ENCODE measurements at places on chromosomes 6 and 20. TPM values are rescaled to one million over a fixed set of nuclear protein-coding genes. Genes with fewer than 3 reads are reported as not detected.

DNA sequence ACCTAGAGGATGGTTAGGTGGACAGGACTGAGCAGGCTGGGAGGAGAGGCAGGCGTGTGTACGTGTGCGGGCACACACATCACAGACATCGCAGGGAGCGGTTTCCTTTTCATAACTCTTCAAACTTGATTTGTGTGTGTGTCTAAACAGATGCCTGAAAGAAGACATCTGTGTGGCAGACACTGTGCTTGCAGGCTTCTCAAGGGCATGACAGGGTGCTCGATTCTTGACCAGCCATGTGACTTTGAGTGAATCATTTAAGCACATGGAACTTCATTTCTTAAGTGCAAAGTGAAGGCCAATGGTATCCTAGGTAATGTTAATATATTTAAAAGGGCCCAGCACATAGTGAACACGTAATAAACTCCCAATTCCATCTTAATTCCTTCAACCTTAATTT is 186.5 kb downstream of the SCP2D1 start:
- no peak for DNase-seq

GNAS-AS1 gene
- total RNA-seq: 0.56 TPM

DNA sequence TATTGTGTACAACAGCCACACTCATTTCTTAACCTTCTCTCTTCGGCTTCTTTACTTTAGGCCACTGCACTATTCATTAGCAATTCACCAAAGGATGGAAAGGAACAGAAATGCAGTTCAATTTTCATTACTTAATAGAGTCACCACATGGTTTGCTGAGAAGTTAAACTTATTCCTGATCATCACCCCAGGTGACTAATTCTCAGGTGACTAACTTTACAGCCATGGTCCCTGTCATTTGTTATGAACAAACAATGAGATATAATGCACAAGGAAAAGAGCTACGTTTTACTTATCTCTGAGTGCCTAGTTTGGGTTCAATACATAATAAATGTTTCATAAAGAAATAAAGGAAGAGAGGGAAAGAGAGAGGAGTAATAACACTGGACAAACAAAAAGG is 45.8 kb upstream of the DST start:
- no peak for DNase-seq

- DNase-seq: no peak
Observed at GRCh38 chr20:63085151-63085861, 78.5 kb upstream of the BHLHE23 start.

- DNase-seq: no peak
Observed at GRCh38 chr6:56524891-56525703, 117.6 kb downstream of the DST start.

GRCh38 chr6:16514249-16514648 is 247.0 kb downstream of the ATXN1 start:
- DNase-seq: no peak

DNA sequence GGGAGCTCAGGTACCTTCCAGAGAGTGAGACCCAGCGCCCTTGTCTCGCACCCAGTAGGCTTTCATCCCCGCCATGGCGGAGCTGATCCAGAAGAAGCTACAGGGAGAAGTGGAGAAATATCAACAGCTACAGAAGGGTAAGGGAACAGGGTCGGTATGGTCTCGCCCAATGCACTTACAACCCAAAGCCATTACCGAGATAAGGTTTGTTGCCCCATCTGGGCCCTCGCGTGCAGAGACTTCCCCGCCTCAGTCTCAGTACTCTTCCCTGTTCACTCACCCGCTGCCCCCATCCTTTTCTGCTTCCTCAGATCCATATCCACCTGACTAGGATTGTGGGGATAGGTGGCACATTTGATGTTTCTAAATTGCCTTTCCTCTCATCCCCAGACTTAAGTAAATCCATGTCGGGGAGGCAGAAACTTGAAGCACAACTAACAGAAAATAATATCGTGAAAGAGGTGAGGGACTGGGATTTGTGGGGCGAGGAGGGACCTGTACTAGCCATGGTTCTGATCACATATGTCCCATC is 449 bp downstream of the PFDN6 start:
- no peak for DNase-seq

BYSL gene
- total RNA-seq: 4.7 TPM

CST5 gene
- not detected for total RNA-seq

DNA sequence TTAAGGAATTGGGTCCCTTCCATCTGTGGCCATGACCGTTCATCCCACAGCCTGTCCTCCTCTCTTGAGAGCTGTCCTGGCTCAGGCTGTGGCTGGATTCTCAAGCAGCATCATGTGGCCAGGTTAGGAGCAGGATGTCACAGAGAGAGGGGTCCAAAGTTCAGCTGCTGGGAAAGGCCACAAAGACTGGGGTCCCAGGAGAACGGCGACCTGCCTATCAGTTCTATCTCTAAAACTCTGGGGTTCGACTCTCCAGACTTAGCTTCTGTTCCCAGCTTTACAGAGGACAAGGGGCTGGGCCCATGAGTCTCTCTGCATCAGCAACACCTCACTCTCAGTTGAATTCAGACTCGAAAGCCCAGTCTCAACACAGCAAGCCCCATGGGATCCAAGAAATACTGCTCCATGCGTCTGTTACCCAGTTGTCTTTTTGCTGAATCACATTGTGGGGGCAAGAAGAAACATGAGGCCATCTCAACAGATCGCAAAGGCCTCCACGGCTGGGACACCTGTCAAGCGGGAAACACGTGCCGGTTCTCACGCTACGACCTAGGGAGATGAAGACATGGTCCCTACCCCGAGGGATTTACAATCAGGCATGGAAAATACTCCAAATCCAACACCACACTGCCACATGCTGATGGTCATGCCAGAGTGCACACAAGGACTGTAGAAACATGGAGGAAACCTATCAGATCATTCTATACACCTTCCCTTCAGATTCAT is 95.4 kb downstream of the SLC22A23 start:
- DNase-seq: no peak

DNA sequence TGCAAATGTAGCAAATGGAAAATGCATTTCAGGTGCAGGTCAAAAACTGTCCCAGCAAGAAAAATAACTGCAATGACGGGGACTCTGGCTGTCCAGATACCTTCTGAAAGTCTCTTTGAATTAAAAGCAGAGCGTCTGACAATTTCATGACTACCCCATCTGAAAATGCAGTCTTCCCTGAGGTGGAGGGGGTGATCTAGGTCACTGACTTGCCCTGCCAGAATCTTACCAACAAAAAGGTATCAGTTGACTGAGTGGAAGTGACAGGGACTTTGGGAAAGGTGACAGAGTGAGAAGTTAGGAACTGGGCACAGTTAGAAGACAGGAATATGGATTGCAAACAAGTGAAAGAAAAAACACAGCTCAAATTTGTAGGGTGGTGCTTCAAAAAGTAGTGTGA is 402.2 kb downstream of the DHX35 start:
- DNase-seq: no peak

GRCh38 chr6:6629402-6629801 is 40.9 kb downstream of the LY86 start:
- DNase-seq: no peak

DNA sequence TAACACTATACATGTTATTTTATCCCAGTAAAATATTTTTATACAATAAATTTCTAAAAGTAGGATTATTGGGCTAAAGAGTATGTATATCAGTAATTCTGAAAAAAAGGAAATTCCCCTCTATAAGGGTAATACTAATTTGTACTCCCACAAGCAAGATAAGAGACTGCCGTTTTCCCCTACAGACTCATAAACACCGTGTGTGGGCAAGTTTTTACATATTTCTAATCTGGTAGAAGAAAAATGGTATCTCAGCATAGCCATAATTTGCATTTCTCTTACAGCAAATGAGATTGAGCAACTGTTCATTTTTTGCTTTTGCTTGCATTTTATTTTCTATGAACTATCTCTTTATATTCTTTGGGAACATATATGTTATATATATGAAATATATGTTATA is 26.0 kb upstream of the MYMX start:
- DNase-seq: no peak

GRCh38 chr20:56249956-56250355 is 1.4 kb downstream of the MC3R start:
- DNase-seq: no peak

DNA sequence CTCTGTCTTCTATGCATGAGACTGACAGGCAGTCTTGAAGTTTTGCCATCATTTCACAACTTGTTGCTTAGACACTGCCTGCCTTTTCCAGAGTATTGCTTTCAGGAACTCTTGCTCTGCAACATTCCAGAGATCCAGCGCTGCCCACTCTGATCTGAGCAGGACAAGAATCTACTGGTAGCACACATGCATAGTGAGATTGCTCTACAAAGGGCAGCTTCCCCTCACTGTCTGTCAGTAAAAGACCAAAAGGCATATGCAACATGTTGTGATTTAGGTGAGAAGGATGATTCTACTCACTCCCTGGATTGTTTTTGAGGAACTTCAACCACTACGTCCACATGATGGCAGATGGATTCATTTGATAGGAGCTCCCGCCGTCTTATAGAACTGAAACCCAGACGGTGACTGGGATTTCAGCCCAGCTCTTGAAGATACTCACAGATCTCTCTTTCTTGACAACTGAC is 259.1 kb downstream of the ARID1B start:
- DNase-seq: no peak

- DNase-seq: no peak
Observed at GRCh38 chr6:36754582-36755434, 57.2 kb downstream of the RAB44 start.

DNA sequence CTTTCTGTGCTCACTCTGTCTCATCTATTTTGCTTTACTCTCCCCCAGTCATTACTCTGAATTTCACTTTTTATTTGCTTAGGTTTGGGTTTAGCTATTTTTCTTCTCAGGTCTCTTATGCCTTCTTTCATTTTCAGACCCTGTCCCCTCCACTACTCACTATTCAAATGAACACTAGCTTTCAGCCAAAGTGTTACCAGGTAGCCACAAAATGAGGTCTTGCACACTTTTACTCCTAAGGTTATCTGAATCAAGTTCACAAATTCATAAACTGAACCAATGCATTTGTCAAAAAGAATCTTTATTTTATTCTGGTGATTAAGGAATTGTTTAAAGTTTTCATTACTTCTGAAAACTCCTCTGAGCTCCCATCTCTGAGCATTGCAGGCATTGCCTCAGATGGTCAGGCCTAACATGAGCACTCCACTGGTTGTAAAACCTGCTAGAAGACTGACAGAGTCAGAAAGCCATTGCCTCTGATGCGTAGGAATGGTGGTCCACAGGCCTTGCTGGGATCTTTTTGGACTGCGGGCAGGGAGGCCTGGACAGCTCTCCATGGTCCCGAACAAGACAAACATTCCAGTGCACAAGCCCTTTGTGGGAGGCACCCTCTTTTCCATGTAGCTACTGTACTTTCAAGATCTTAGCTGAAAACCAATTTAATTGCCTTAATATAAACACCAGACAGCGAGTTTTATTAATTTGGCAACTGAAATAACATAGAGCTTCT is 48.5 kb downstream of the FYN start:
- DNase-seq: no peak

- DNase-seq: no peak
Observed at GRCh38 chr20:4953881-4954280, 47.4 kb downstream of the SLC23A2 start.

DNA sequence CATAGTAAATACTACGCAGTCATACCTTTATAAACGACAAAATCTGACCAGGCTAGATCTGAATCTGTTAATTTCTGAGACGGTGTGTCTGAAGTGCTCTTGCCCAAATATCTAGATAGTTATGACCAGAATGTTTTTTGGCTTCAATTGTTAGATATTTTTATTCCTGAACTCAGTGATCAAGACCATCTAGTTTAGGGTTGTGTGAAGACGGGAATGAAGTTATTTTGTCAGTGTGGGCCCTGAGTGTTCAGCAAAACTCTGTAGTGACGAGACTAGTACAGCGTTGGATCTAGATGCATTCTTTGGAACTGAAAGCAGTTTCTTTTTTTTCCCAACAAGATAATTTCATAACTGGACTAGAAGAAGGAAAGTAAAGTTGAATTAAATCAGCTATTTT is 3.1 kb downstream of the STXBP5 start:
- no peak for DNase-seq

- DNase-seq: no peak
Observed at GRCh38 chr6:143543435-143543834, 31.9 kb upstream of the FUCA2 start.

- DNase-seq: no peak
Observed at GRCh38 chr20:63567136-63567385, 7.0 kb downstream of the HELZ2 start.

- no peak for DNase-seq
Observed at GRCh38 chr6:83854001-83854501, 891 bp downstream of the RIPPLY2 start.

C20orf141 gene
- total RNA-seq: not detected

MAP7 gene
- total RNA-seq: 37.9 TPM

GRCh38 chr6:166737261-166737660 is 110.2 kb upstream of the RPS6KA2 start:
- DNase-seq: no peak

DNA sequence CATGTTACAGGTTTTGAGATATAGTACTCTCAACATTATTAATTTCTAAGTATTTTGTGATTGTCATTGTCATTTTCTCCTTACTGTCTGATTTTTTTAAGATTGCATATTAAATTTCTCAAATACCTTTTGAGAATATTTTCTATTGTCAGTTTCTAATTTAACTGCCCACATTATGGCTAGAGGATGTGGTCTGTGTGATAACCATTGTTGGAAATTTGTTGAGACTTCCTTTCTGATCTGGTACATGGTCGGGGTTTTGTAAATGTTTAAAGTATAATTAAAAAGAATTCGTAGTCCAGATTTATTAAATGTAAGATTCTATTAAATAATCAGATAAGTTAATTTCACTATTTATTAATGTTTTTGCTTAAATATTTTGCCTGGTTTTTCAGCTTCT is 60.1 kb downstream of the SLX4IP start:
- no peak for DNase-seq

OSER1 gene
- total RNA-seq: 10.1 TPM

DNA sequence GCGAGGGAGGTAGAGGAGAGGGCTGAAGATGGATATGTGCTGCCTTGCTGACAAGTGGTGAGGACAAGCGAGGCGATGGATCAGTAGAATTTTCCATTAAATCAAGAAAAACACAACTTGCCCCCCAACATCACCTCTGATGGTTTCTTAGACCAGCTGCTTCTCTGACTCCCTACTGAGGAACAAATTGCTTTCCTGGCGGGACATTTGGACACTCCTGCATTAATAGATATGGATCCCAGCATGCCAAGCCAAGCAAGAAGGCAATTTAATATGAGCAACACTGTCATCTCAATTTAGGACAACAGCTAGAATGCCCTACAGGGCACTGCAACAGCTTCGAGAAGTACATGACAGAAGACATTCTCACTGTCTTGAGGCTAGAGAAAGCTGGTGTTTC is 248.4 kb upstream of the AGPAT4 start:
- no peak for DNase-seq

GRCh38 chr6:67683960-67684359 is 951.1 kb upstream of the ADGRB3 start:
- no peak for DNase-seq

GRCh38 chr20:1415667-1416468 is 23.0 kb upstream of the FKBP1A start:
- no peak for DNase-seq

DNA sequence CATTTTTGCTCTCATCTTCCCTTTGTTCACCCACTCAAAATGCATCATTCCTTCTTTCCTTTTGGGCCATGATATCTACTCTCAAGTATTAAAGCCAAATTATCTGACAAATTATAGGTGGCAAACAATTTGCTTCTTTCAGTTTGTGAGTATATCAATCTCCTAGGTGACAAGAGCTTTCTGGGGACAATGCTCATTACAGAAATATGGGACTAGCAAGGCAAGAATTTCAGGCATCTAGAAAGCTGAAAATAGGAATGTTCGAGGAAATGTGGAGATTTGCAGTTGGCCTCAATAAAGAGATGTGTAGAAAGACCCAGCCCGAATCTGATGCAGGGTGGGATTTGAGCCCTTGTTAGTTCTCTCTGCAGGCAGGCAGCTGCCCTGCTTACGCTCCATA is 71.8 kb downstream of the ALDH8A1 start:
- no peak for DNase-seq
